ENCODE measurements at places on chromosomes 4 and X.

DNA sequence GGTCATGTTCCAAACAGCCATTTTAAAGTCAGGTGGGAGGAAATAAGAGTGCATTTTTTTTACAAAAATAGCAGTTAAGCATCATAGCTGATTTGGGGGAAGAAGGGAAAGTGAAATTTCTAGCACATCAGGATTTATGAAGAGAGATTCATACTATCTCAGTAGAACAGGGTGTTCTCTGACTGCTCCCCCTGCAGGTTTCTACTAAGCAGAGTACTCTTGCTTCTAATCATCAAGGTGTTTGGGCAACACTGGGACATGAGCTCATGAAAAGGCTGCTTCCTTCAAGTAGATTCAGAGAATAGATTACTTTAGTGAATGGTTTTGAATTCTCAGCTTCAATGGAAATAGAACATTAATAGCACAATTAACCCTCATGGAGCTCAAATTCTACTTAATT, 591.4 kb upstream of the PCDH10 start:
- no peak for DNase-seq

GRCh38 chr4:110654254-110654635, 31.4 kb upstream of the PITX2 start:
- DNase-seq = no peak

DNA sequence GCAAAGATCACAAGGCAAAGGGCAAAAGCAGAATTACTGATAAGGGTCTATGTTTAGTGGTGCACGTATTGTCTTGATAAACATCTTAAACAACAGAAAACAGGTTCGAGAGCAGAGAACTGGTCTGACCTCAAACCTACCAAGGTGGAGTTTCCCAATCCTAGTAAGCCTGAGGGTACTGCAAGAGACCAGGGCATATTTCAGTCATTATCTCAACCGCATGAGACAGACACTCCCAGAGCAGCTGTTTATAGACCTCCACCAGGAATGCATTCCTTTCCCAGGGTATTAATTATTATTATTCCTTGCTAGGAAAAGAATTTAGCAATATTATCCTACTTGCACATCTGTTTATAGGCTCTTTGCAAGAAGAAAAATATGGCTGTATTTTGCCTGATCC, 51.5 kb downstream of the NPNT start:
- no peak for DNase-seq

DNA sequence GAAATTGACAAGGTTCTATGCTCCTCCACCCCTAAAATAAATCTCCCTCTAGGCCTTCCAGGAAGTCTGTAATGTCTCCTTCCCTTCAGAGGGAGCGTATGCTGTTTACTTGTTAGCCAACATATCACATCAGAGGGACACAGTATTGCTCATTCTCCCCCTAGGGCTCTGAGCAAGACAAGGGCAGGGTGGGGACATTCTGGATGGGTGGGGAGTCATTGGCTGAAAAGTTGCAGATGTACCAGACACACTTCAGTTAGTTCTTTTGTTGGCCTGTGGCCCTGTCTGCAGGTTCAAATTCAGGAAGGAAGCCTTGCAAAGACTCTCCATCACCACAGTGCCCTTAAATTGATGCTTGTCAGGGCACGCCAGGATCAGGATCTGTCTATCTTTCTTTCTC, 106.3 kb upstream of the TEX13D start:
- DNase-seq = no peak

All from LNCaP clone FGC (cell line).